ENCODE measurements at places on chromosomes 4 and X.

DNA sequence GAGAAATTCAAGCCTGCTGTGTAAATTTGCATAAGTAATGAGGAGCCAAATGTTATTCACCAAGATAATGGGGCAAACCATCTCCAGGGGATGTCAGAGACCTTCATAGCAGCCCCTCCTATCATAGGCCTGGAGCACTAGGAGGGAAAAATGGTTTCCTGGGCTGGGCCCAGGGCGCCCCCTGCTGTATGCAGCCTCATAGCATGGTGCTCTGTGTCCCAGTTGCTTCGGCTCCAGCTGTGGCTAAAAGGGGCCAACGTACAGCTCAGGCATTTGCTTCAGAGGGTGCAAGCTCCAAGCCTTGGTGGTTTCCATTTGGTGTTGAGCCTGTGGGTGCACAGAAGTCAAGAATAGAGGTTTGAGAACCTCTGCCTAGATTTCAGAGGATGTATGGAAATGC lies 859.3 kb downstream of the RPA4 start:
- DNase-seq: no peak

- no peak for DNase-seq
These were observed 26.8 kb downstream of the DOCK11 start for GRCh38 chrX:118522230-118522926.

GRCh38 chr4:126221282-126221681 lies 906.5 kb downstream of the FAT4 start:
- DNase-seq: no peak

- no peak for DNase-seq
These were observed 19.7 kb downstream of the SLAIN2 start for GRCh38 chr4:48361012-48361400.

GRCh38 chr4:84151574-84151973 lies 347.5 kb downstream of the NKX6-1 start:
- no peak for DNase-seq
